SJSA1 (cell line): ENCODE measurements at places on chromosomes 6 and 20. TPM values are rescaled to one million over a fixed set of nuclear protein-coding genes. Genes with fewer than 3 reads are reported as not detected.

- DNase-seq: no peak
Measured at GRCh38 chr20:62553136-62553837, 77.5 kb upstream of the GATA5 start.

GRCh38 chr6:112113431-112113830, 26.0 kb downstream of the FAM229B start:
- DNase-seq: no peak

- DNase-seq: no peak
Measured at GRCh38 chr20:59221707-59222252, 58.2 kb downstream of the ZNF831 start.

DNA sequence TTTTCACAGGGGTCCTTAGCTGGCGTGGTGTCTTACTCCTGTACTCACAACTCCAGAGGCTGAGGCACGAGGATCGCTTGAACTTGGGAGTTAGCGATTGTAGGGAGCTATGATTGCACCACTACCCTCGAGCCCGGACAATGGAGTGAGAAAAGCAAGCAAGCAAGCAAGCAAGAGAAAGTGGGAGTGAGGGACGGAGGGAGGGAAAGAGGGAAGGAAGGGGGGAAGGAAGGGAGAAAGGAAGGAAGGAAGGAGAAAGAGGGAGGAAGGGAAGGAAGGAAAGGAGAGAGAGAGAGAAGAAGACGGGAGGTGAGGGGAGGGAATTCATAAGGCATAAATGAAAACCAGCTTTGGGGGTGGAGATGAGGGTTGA, 120.5 kb downstream of the TRIM27 start:
- DNase-seq: no peak

The C6orf58 gene
- total RNA-seq: not detected in 2 replicates

The FAM209A gene
- not detected in 2 replicates for total RNA-seq

- DNase-seq: no peak
Measured at GRCh38 chr6:147578159-147578558, 69.7 kb downstream of the SAMD5 start.
